ENCODE measurements at places on chromosomes 5 and 9. TPM values are rescaled to one million over a fixed set of nuclear protein-coding genes. Genes with fewer than 3 reads are reported as not detected.

FOXD4L6 gene
- not detected for total RNA-seq

DNA sequence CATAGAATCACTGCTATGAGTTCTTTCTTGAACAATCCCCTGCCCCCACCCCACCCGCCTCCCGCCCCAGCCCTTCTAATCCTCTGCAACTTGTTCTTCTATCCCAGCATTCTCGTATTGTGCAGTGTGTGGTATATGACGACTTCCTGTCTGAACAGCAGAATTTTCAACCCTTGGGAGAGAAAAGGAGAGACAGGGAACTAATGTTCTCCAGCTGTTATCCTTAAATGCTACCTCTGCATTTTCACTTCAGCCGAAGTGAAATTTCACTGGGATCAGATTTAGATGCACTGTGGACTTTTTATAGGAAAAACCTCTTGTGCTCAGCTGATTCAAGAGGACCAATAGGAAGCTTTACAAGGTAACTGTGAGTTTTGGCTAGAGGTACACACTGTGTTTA is 2.2 kb downstream of the FBXL7 start:
- peak overlapping the region; percentile 69 for H3K4me3 ChIP-seq
- H3K27me3 ChIP-seq = peaks cover 14% of the 10 kb centered on the region
- no peak overlapping the region for H3K27ac ChIP-seq
- no peak for DNase-seq

CER1 gene
- total RNA-seq = not detected

AJM1 gene
- total RNA-seq = 3.1 TPM

- no peak overlapping the region for H3K4me3 ChIP-seq
- H3K36me3 ChIP-seq = no peaks in the 10 kb centered on the region
- peak overlapping the region; percentile 62 for H3K27ac ChIP-seq
- no peaks in the 10 kb centered on the region for H3K27me3 ChIP-seq
- H3K4me1 ChIP-seq = peaks cover 18% of the 10 kb centered on the region
Observed at GRCh38 chr5:76325876-76326491, 77.1 kb upstream of the IQGAP2 start.

DNA sequence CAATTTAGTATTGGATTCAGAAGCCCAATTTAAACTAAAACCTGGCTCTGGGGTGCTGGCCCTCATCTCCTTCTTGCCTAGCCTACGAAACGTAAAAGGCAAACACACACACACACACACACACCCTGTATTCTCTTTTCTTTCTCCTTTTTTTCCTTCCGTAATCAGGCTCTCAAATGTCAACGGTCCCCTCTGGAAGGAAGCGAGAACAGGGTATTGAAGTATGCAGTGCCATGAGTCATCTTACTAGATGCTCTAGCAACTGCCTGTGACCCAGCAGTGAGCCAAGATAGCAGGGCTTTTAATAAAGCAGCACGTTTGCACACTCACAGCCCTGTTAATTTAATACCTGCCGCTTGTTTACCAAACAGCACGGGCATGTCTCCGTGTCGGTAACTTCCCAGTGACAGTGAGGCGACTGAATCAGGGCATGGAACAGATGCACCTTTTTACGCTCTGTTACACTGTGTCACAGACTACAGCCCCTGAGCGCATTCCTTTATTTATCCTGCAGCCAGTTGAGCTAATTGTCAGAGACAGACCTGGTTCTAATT is 243.8 kb downstream of the BNC2 start:
- H3K36me3 ChIP-seq = no peaks in the 10 kb centered on the region
- no peak for DNase-seq
- H3K4me3 ChIP-seq = no peak overlapping the region
- peak overlapping the region; percentile 48 for H3K27ac ChIP-seq
- H3K4me1 ChIP-seq = peaks cover 38% of the 10 kb centered on the region

KIF12 gene
- total RNA-seq = 3.1 TPM

CCNJL gene
- not detected for total RNA-seq

GRCh38 chr9:93869088-93869487 is 86.1 kb downstream of the BARX1 start:
- H3K27ac ChIP-seq = no peak overlapping the region
- no peaks in the 10 kb centered on the region for H3K36me3 ChIP-seq
- no peak for DNase-seq
- H3K4me1 ChIP-seq = no peaks in the 10 kb centered on the region
- no peak overlapping the region for H3K4me3 ChIP-seq
- peaks cover 13% of the 10 kb centered on the region for H3K27me3 ChIP-seq

GRCh38 chr5:132464156-132464939 is 26.2 kb downstream of the IRF1 start:
- peak overlapping the region; percentile 6 for H3K27ac ChIP-seq
- no peaks in the 10 kb centered on the region for H3K27me3 ChIP-seq
- peaks cover 55% of the 10 kb centered on the region for H3K4me1 ChIP-seq
- H3K36me3 ChIP-seq = no peaks in the 10 kb centered on the region
- H3K4me3 ChIP-seq = peak overlapping the region; percentile 35
- DNase-seq = no peak

- H3K4me1 ChIP-seq = no peaks in the 10 kb centered on the region
- H3K27ac ChIP-seq = no peak overlapping the region
- no peaks in the 10 kb centered on the region for H3K27me3 ChIP-seq
Observed at GRCh38 chr5:107817951-107818350, 147.2 kb upstream of the EFNA5 start.

MSH3 gene
- total RNA-seq = 15.0 TPM

DNA sequence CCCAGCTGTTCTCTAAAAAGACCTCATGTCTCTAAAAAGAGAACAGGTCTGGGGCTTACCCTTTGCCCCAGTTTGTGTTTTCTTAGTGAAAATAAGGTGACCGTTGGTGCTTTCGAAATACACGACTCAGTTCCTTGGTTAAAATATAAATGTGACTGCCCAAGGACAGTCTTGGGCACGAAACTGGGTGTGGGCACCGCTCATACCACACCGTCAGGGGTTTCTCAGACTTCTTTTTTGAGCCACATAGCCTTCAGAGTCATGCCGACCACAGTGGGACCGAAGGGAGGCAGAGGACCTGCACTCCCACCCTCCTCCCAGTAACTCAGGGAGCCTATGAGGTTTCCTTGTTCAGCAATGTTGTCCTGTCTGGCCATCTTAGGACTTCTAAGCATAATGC is 6.5 kb downstream of the SNX18 start:
- H3K27me3 ChIP-seq = no peaks in the 10 kb centered on the region
- H3K4me3 ChIP-seq = no peak overlapping the region
- H3K36me3 ChIP-seq = no peaks in the 10 kb centered on the region
- H3K27ac ChIP-seq = peak overlapping the region; percentile 27
- H3K4me1 ChIP-seq = peaks cover 94% of the 10 kb centered on the region
- DNase-seq = no peak

DNA sequence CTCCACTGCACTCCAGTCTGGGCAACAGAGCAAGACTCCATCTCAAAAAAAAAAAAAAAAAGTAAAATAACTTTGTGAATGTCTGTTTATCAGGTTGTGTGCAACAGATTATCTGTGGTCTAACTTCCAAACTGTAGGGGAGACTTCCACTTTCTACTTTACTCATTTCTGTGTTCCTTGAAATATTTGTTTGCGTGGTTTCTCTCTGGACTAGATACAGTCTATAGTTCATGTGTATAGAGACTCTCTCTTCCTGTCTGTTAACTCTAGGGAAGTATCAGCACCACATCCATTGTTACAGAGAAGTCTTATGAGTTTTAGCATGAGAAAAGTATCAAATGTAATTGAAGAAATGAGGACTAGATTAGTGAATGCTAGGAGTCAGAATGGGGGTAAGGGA is 168.3 kb downstream of the LPAR1 start:
- no peaks in the 10 kb centered on the region for H3K27me3 ChIP-seq
- H3K27ac ChIP-seq = no peak overlapping the region
- H3K4me3 ChIP-seq = no peak overlapping the region
- no peaks in the 10 kb centered on the region for H3K4me1 ChIP-seq

ATP10B gene
- total RNA-seq = 40.8 TPM

NIPAL4 gene
- total RNA-seq = 68.3 TPM

DNA sequence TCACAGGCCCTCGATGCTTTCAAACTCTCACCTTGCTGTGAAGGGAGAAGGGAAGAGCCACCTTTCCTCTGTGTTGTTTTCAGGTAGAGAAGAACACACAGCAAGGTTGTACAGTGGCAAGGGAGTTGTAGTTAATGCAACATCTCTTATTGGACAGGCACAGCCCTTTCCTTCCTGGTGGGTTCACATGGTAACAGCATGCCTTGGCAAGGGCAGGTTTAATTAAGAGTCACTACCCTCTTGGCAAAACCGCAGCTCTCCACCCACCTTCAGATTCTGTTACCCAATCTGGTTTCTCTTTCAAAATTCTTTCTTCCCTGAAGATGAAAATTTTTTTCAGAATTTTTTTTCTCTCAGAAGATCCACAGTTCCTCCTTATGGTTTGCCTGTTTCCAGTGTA is 253.1 kb downstream of the TLR4 start:
- H3K27me3 ChIP-seq = no peaks in the 10 kb centered on the region
- H3K27ac ChIP-seq = no peak overlapping the region
- H3K36me3 ChIP-seq = no peaks in the 10 kb centered on the region
- DNase-seq = no peak
- H3K4me3 ChIP-seq = no peak overlapping the region
- H3K4me1 ChIP-seq = no peaks in the 10 kb centered on the region

PCDHGA11 gene
- 3.4 TPM for total RNA-seq

PCDHGC4 gene
- 30.6 TPM for total RNA-seq

GRCh38 chr9:68454579-68455334 is 85.9 kb downstream of the TMEM252 start:
- no peak overlapping the region for H3K27ac ChIP-seq
- H3K4me3 ChIP-seq = no peak overlapping the region
- H3K4me1 ChIP-seq = no peaks in the 10 kb centered on the region
- DNase-seq = no peak

DNA sequence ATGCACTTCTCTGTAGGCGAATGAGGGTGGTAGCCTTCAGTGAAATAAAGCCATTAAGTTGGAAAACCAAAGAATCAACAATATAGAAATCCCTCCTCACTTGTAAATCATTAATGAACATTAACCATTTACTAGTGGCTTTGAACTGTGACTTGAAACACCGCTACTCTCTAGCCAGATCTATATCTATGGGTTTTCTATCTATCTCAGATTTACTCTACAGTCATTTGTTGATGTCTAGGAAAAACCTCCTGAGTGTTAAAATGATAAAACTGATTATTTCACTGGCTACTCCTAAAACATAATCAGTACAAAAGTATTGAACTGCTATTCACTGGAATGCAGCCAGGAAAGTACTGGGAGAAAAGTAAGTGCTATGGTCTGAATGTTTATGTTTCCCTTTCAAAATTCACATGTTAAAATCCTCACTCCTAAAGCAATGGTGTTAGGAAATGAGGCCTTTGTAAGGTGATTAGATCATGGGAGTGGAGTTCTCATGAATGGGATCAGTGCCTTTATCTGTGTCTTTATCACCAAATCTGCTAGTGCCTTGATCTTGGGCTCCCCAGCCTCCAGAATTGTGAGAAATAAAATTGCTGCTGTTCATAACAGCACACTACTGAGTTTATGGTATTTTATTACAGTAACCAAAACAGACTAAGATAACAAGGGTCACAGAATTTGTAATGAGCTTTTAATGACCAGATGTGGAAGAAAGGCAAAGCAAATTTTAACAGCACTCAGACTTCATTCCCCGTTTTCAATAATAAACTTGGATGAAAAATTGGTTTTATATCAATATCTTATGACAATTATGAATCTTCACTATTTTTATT is 8.6 kb upstream of the OXCT1 start:
- H3K4me1 ChIP-seq = peaks cover 3% of the 10 kb centered on the region
- H3K27ac ChIP-seq = no peak overlapping the region
- H3K4me3 ChIP-seq = no peak overlapping the region
- no peak for DNase-seq

DNA sequence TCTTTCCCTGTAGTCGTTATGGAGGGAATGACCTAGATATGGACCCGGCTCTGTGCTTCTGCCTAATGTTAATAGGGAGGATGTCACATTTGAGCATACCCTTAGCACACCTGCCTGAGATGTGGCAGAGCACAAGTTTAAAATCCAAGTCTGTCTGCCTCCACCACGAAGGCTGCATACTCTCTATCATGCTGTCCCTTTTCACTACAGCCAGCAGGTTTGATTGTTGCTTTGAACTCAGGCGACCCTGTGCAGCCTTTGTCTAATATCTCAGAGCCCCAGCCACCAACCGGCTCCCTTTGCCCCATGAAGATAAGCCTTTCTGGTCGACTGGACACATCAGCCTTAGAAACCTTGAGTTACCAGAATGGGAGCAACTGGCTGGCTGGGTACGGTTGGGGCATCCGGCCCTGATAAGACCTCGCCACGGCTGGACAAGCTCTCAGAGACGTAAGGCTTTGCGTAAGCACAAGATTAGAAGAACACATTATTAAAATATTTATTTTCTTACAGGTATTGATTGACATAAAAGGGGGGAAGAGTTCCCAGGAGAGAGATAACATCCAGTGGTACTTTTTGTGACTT is 222.0 kb upstream of the TRIM32 start:
- H3K27me3 ChIP-seq = no peaks in the 10 kb centered on the region
- H3K4me3 ChIP-seq = no peak overlapping the region
- H3K36me3 ChIP-seq = no peaks in the 10 kb centered on the region
- no peaks in the 10 kb centered on the region for H3K4me1 ChIP-seq
- no peak for DNase-seq
